Activated gamma-delta T cell treated with anti-CD3 and anti-CD28 coated beads, Interleukin-2, amount 50 U/mL, for 16 hours (primary cell): ENCODE measurements at places on chromosomes 2 and 18.

DNA sequence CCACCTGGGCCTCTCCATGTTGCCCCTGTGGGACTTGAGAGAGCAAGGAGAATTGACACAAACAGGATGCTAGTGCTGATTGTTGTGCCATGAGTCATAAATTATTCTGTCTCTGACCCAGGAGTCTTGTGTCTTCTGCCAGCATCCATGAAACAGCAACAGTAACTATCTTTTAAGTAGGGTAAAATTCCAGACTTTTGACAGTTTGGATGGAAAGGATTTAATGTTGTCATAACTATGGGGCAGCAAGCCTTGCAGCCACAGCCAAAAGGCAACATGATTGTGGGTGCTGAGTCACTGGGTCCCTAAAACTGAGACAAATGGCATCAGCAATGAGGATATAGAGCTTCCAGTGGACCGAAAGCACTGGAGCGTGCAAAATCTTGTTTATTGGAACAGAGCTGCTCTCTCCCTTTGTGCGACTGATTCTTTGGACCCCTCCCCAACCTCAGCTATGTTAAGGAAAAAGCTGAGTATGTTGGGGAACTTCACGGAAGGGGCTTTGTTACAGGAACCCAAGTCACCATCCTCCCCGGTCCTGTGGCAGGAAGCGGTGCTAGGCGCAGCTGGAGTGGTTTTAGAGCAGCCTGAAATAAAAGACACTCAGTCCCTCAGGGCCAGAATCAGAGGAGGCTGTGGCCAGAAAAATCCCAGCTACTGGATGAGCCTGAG lies 9.6 kb upstream of the ITPRIPL1 start:
- no peak for DNase-seq

- peak; percentile 26 for DNase-seq
Measured at GRCh38 chr2:207165121-207166038, at the start of gene KLF7. Gene KLF7 (minus strand): TSS chr2:207165948. CDS start chr2:207165568, 380 bp downstream.

DNA sequence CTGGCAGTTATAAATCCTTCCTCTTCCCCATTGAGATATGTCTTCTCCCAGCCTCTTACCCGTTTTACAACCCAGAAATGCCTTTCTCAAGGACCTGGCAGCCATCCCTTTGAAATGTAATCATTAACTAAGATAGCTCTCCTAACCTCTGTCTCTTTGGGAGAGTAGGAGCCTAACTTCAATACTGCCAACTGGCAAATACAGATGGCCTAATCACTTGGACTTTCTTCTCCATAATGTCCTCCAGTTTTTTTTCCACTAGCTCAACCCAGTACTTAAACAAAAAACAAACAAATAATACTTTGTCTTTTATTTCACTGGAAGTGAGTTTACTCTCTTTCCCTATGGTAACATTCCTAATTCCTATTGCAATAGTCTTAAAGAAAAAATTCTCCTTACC lies 1391.1 kb downstream of the SUCLG1 start:
- DNase-seq = no peak

DNA sequence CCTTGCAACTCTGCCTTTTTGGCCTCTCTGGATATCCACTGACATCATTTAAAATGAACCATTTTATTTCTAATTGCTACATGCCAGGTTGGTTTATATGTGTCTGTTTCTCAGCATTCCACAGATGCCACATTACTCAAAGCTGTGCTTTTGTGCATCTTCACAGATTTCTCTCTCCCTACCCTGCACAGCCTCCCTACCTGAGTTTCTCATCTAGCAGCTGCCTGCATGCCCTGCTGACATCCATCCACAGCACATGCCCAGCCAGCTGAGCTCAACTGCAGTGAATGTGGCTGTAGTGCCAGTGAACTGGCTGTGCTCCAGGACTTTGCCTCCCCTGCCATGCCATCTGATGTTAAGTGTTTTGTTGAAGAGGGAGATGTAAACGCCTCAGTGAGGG lies 44.5 kb downstream of the PKP4 start:
- DNase-seq = no peak

DNA sequence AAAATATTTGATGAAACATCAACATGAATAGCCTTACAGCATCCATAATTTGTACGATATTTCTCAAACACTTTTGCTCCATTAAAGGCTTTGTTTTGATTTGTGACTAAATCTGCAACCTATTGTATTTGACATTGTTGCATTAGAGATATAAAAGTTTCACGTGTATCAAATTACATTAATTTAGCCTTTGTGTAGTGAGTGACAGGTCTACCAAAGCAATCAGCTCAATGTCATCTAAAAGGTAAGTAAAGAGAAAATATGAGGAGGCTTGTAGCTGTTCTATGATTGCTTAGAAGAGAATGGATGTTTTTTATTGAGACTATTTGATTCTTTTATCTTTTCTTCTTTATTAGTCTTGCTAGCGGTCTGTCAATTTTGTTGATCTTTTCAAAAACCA lies 430.2 kb downstream of the GALR1 start:
- no peak for DNase-seq

DNA sequence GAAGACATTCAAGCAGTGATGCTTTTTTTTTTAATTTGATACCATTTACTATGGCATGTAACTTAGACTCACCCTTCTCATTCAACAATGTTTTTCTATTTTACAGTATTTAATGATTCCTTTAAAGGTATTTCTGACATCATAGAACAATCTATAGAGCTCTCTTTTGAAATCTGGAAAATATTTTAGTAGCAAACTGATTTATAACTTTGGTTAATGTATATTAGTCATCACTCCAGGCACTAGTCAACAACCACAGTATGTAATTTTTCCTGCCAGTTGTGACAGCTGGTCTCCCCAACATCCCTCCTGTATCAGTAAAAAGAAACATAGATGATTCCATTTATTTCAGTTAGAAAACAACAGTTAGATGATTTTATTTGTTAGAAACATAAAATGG lies 122.9 kb downstream of the LCLAT1 start:
- no peak for DNase-seq

- DNase-seq = peak; percentile 32
Measured at GRCh38 chr2:72993147-72993932, 76.0 kb downstream of the EMX1 start.

DNA sequence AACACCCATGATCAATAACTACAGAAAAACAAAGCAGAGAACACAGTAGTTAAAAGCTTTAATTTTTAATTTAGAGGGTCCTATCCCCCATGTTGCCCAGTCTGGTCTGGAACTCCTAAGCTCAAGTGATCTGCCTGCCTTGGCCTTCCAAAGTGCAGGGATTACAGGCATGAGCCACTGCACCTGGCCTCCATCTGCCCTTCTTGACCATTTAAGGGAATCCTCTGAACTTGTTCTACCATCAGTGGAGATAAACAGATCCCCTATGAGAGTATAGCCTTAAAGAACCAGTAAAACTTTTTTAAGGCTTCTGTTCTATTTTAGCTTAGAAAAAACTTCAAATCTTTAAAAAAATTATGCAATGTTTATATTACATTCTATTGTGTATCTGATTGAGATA lies 13.5 kb upstream of the ATP5MC3 start:
- no peak for DNase-seq

DNA sequence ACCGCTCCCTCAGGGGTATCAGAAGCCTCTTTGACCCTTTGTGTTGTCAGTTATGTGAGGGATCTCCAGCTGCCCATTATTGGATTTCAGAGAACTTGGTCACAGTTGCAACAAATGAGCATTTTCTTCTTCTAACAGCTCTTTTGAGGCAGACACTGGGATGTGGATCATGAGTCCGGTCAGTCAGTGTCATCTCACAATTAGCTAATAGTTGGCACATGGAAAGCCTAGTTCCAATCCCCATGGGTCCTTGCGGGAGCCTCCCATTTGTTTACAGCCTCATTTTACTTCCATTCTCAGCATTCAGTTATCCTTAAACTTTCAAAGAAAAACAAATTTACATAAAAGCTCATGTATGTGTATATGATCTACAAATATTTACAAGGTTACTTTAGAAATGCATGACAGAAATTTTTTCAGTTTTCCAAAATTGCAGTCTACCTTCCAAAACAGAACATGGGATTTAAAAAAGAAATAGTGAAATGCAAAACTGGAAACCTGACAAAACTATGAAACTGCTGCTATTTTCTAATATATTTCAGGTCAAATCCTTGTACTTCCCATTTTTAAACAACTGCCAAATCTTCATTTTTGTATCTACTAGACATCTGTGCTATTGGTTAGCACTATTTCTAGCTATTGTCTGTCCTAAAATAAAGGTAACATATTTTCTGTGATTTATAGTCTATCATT lies 547.1 kb upstream of the ZEB2 start:
- no peak for DNase-seq

GRCh38 chr2:105595536-105595935 lies 149.2 kb upstream of the NCK2 start:
- no peak for DNase-seq

DNA sequence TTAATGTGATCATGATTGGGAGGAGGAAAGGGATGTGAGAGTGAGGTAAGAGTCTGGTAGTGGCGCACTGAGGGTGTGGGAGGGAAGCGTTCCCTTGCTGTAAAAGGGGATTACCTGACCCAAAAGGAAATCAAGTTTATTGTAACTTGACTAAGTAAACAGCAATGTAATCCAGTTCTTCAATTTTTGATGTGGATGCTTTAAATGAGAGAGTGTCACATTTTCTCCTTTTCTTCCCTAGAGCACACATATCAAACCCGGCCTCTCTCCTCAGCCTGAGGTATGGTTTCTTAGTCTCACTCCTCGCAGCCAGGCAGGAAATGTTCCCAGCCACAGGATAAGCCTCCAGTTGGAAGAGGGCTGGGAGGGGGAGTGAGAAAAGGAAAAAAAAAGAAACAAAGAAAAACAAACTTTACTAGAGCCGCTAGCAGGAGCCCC lies 688 bp upstream of the ARHGAP28 start:
- no peak for DNase-seq

GRCh38 chr18:44742718-44743311 lies 62.1 kb downstream of the SETBP1 start:
- no peak for DNase-seq

GRCh38 chr2:119521433-119522050 lies 2.7 kb downstream of the SCTR start:
- DNase-seq = no peak

DNA sequence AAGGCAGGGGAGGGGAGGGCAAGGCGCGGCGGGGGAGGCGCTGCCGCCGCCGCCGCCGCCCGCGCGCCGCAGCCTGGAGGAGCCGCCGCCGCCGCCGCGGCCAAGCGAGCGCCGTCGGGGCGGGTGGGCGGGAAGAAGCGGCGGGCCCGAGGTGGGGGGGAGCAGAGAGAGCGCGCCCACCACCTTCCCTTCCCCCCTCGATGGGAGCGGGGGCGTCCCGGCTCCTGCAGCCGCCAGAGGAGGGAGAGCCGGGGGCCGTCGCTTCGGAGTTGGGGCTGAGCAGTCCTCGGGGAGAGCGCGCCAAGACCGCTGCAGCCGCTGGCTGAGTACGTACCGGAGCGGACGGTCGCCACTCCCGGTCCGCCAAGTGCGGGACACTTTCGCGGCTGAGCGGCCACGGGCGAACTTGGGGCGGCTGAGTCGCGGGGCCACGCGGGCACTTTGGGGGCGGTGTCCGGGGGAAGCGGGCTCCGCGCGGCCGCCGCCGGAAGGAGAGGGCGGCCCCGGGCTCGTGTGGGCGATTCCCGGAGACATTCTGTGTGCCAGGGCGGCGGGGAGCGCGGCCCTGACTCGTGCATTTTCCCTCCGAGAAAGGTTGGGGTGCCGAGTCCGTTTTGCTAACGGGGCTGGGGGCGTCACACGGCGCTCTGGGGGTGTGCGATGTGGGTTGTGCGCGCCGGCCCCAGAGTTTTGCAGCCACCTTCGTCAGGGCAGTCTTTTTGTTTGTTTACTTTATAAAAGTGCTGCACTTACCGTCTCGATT lies at the start of gene NAB1:
TSS of gene NAB1 (plus strand) at position 49 of the 763 bp plus-strand sequence. CDS start 10,094 bp downstream, outside the sequence.
- DNase-seq = peak; percentile 48

DNA sequence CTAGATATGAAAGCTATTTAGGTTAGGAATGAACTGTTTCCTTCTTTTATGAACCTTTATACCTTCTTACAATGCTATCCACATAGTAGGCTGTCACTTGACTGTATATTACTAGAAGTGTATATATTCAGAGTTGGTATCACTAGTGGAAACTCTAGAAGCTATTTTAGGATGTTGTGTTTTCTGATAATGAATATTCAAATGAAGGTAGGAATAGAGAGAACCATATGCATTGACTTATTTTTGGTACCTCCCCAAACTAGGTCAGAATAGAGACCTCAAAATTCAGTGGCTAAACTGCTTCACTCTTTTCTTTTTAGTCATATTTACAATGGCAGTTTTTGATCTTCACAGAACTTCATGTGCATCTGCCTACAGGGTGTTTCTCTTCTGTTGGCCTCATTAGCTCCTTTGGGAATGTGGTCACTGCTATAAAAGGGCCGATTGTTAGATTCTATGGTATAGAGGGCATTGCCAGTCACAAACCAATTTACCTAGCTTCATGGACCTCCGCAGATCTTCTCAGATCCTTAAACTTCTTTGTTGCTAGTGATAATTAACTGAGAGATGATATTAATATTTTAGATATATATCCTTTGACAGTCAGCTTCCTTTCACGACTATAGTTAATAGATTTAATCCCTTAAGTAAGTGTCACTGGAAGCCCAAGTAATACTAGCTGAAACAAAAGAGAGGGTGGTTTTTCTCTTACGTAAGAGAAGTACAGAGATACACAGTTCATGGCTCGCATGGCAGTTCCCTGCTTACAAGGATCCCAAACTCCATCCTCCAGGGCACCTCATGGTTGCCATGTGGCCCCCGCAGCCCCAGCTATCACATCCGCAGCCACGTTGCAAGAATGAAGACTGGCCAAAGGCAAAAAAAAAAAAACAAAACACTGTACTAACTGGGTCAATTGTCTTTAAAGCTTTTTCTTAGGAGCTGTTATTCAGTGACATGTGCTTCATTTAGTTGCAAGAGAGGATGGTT lies 61.0 kb downstream of the TSPYL6 start:
- no peak for DNase-seq

GRCh38 chr18:36331521-36331971 lies 34.0 kb downstream of the FHOD3 start:
- DNase-seq = no peak

DNA sequence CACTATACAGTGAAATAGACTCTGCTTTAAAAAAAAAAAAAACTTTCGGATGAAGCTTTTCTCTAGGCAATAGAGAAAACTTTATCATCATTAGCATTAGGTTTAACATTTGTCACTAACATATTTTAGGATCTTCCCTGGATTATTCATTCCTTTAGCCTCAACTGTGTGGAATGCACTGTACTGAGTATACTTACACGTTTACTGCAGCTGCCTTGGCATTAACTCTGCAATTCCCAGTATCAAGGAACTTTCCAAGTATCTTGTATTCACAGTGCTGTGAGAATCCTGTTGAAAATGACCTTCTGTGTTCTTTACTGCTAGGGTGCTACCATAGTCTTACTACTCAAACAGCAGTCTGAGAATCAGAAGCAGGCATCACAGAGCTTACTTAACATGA lies 328.2 kb upstream of the COL3A1 start:
- DNase-seq = no peak
